Stimulated activated CD4-positive, alpha-beta T cell treated with anti-CD3 and anti-CD28 coated beads, TNF-alpha, amount 100 ng/mL, for 48 hours (primary cell): ENCODE measurements at places on chromosomes 7 and 10.

DNA sequence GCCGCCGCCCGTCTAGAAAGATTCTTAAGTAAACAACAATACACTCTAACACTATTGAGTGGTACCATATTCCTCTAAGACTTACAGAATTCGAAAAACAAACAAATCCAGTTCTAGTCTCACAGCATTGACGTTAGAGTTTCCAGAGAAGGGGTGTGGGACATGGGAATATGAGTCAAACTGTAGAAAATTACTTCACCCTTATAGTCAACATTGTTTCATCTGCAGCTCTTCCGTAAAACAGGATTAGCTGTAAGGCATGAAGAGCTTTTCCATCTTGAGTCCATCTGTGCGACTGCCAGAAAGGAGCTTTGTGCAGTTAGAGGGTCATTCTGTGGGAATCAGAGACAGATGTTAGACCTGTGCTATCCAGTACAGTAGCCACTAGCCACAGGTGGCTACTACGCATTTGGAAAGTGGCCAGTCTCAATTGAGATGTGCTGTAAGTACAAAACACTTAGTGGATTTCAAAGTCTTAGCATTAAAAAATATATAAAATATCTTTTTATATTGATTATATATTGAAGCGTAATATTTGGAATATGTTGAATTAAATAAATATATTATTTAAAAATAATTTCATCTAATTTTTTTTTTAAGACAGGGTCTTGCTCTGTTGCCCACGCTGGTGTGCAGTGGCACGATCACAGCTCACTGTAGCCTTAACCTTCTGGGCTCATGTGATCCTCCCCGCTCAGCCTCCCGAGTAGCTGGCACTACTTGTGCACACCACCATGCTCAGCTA is 79.8 kb upstream of the MPP7 start:
- no peak for DNase-seq

- DNase-seq, result no peak
These were observed 737.1 kb upstream of the ZWINT start for GRCh38 chr10:57098146-57098545.

- DNase-seq, result no peak
These were observed 143.2 kb upstream of the ANK3 start for GRCh38 chr10:60532696-60533468.

GRCh38 chr7:22351878-22352277 is 5.1 kb downstream of the RAPGEF5 start:
- DNase-seq, result no peak

DNA sequence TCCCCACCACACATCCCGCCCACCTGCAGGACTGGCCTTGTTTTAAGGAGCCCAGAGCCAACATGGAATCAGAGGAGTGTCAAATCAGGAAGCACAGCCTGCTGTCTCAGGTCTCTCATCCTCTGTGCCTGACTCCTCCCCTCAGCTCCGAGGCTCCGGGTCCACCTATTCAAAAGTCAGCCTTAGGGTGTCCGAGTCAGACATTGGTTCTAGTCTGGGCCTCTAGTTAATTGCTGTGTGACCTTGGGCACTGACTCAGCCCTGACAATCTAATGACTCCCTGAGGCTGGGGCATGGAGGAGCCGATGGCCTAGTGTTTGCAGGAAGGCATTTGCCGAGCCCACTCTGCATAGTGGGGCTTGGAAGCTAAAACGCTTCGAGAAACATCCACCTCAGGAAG is 223.1 kb upstream of the PPP2R2D start:
- DNase-seq, result no peak

DNA sequence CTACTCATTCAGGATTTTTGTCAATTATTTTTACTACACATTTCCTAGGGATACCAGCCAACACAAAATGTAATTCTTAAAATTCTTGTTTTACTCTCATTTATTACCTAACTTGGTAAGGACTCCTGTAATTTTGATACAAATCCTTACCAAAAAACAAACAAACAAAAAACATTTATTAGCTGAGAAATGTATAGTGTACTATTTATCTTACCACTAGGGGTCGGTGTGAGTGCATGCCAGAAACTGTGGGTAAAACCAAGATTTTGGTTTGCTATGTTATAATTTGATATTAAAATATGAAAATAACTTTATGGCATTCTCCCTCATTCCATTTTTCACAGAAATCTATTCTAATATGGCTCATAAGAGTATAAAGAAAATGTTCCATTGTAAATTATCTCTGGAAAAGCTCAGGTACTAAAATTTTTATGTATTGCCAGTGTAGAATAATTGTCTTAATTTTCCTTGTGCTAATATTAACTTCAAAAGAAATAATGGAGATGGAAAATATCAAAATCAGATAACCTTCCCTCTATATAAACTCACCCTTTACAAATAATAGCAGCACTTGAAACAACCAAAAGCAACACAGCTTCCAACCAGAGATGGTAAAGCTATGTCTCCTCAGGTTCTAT is 290.8 kb upstream of the PCDH15 start:
- no peak for DNase-seq

- DNase-seq, result no peak
These were observed 7.2 kb downstream of the RBM20 start for GRCh38 chr10:110651044-110651958.

DNA sequence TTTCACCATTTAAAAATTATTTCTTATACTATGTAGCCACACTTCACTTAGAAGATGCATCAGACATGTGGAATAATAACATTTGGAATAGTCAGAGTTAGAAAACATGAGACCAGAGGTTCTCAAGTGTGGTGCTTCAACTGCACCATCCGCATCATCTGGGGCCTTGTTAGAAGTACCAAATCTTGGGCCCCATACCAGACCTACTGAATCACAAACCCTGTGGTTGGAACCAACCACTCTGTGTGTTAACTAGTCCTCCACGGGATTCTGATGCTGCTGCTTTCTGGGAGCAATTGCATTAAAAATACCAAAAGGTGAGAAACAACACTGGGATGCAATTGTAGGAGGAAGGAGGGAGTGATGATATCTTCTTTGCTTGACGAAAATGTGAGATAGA is 125.2 kb downstream of the GNAT3 start:
- DNase-seq, result no peak

DNA sequence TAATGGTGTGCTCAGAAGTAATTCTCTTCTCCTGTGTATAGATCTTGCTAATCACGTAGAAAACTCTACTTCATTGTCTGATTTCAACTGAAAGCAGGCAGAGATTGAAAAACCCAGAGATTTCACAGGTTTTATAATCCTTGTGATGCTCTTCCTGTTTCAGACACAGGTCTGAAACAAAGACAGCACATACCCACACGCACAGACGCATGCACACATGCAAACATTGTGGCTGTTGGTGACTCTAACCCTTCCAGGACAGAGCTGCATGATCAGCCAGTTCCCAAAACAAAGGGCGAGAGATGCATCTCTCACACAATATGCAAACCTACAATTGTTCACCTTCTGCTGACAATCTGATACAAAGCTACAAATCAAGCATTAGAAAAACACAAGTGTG is 11.1 kb upstream of the TFEC start:
- no peak for DNase-seq

DNA sequence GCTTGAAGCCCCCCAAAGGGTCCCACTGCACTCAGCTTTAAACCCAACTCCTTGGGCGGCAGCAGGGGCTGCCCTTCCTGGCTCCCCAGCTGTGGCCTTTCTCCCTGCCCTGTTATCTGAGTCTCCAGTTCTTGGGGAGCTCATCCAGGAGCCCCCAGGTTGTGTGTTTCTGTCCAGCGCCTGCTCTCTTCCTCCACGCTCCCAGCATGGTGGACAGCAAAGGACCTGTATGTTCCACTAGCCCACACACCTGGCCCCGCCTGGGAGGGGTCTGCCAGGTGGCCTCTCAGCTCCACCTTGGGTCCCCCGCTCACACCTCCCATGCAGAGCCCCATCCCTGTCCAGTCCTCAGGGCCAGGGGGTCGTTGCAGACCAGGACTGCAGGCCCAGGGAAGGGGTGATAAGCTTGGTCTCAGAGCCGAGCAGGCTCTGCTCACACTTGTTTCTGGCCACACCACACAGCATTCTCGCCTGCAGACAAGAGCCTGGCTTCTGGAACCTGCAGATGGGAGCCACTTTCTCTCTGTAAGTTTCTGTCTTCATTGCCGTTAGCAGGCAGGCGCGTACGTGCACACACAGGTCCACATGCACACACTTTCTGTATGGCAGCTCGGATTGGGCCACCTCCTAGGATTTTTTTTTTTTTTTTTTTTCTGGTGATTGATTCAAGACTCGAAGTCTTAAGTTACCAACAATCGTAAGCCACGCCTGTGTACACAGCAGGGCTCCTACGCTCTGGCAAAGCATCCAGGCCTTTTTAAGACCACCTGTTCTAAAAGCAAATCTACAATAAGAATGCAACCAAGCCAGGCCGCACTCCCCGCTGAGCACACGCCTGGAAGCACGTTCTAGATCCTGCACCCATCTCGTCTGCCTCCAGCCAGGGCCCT is 104.6 kb downstream of the CYTH3 start:
- no peak for DNase-seq

- no peak for DNase-seq
These were observed 17.6 kb downstream of the ZDHHC16 start for GRCh38 chr10:97463363-97464132.

DNA sequence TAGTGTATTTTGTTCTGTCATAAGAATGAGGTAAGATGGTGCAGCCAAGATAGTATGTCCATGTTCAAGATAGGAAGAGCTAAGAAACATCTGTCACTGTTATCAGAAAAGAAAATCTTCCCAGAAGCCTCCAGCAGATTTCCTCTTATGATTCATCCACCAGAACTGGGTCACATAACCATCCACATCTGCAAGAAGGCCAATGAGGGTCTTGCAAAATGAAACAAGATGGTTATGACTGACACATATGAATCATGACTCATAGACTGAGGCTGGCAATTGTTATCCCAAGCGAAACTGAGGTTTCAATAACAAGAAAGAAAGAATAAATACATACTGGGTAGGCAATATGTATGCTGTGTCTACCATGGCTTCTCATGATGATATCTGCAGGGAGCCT is 30.3 kb downstream of the CCNJ start:
- no peak for DNase-seq

DNA sequence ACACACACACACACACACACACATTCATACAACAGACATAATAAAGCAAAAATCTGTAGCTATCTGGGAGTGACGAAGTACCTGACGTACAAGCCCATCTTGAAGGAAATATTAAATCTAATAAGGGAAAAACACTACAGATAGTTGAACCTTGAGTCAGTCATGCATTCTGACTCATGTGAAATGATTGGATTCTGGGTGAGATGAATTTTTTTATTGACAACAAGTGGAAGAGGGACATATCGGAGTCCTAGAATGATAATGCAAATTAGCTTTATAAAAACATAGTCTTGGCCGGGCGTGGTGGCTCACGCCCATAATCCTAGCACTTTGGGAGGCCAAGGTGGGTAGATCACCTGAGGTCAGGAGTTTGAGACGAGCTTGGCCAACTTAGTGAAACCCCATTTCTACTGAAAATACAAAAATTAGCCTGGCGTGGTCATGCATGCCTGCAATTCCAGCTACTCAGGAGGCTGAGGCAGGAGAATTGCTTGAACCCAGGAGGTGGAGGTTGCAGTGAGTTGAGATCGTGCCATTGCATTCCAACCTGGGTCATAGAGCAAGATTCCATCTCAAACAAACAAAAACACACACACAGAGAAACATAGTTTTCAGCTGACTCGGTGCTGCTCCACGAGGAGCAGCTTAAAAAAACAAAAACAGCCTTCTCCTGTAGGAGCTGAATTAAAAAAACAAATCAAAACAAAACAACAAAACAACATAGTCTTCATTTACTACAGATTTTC is 154.4 kb upstream of the MKLN1 start:
- no peak for DNase-seq

DNA sequence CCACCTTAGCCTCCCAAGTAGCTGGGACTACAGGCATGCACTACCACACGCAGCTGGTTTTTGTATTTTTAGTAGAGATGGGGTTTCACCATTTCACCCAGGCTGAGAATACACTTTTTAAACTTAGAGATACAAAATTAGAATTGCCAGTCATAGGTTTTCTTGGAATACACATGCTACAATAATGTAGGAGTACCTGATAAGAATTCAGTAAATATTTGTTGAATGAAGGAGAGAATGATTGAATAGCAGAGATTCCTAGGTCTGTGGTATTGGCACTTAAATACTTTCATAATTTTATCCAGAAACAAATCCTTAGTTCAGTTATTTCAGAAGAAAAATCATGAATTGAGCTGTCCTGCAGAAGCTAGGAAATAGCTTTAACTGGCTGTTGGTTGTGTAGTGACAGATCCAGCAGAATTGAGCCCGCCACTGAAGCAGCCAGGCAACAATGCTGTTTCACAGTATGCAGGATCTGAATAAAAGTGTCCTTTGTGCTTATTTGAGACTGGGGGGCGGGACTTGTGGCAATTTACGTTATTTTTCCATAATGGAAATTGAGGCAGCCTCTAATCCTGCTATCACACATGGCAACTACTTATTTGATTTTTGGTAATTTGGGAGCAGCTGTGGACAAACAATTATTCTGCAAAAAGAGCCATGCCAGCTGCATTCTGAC is 31.5 kb downstream of the NRF1 start:
- DNase-seq, result no peak

GRCh38 chr7:31002256-31002655 is 38.5 kb downstream of the GHRHR start:
- DNase-seq, result no peak

- no peak for DNase-seq
These were observed 137.5 kb downstream of the CCDC71L start for GRCh38 chr7:106523482-106523881.

DNA sequence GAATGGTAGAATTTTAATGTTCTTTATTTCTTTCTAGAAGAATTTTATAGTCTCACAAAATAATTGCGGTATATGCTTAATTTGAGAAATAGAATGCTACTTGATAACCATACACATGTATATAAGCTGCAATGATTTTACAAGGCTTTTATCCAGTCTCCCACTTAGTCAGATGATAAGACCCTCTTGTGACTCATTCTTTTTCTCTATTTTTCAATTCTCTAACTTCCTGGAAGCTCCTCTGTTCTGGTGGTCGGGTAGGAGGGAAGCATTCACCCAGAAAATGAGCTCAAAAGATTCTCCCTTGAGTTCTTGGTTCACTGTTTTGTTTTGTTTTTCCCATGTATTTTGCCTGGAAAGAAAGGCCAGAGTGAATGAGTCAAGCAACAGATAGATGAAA is 546.6 kb downstream of the INHBA start:
- no peak for DNase-seq

GRCh38 chr10:63260103-63260859 is 127.2 kb downstream of the NRBF2 start:
- DNase-seq, result no peak

DNA sequence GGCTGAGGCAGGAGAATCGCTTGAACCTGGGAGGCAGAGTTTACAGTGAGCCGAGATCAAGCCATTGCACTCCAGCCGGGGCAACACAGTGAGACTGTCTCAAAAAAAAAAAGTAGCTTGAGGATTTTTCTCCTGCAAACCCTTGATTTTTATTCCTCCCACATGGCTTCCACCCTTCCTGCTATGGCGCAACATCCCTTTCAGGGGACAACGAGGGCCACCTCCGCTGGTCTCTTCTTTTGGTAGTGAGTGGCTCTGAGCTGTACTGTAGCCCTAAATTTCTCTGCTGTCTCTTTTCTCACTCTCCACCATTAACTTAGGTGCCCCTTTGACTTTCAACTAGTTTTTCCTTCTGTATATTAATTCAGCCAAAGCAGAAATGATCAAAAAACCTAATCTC is 113.4 kb downstream of the HIPK2 start:
- DNase-seq, result no peak
